ENCODE measurements at places on chromosomes 11 and 22. TPM values are rescaled to one million over a fixed set of nuclear protein-coding genes. Genes with fewer than 3 reads are reported as not detected.

DNA sequence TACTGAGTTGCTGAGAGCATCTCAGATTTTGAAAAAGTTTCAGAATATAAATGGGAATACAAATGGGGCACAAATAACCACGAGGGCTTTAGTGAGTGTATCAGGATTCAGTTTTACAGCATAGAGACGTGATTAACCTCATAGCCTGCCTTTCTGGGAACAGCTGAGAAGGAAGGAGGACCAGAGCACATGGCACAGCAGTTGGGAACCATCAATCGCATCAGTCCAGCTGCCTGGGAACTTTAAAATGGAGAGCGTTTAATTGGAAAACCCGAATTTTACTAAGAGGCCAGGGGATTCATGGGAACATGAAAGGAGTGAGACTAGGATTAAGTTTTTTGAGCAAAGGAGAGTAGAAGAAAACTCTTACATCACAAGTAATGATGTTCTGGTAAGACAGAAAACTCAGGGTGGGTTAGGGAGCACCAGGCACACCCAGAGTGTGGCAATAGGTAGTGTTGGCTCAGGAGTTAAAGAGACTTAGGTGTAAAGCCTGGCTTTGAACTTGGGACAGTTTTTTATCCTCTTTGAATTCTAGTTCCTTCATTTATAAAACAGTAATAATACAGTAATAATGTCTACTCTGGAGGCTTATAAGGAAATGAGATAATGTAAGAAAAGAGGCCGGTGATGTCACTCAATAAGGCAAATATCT, 40.2 kb downstream of the FZD4 start:
- H3K4me1 ChIP-seq = peaks cover 23% of the 10 kb centered on the region
- no peaks in the 10 kb centered on the region for H3K27me3 ChIP-seq
- no peak overlapping the region for H3K4me3 ChIP-seq
- H3K27ac ChIP-seq = no peak overlapping the region

DNA sequence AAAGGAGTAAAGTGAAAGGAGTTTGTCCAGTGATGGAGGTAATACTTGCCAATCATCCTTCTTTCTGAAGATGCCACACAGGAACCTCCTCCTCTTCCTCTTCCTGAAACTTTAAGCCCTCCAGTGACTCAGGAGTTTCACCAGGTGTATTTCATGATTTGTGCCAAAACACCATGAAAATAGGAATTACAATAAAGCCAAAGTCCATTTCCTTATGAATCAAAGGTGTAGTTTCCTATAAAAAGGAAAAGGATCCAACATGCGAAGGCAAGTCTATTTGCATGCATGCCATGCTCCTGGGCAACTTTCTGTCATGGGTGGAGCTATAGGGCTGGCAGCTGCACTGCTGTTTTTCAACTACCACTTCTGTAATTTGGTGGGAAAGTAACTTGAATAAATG, 9.8 kb upstream of the POU2AF1 start:
- no peak for DNase-seq
- H3K27me3 ChIP-seq = no peaks in the 10 kb centered on the region
- H3K4me3 ChIP-seq = no peak overlapping the region

GRCh38 chr22:46090631-46091201, 59.6 kb upstream of the PPARA start:
- H3K4me3 ChIP-seq = no peak overlapping the region
- H3K36me3 ChIP-seq = peaks cover 45% of the 10 kb centered on the region
- DNase-seq = no peak

DNA sequence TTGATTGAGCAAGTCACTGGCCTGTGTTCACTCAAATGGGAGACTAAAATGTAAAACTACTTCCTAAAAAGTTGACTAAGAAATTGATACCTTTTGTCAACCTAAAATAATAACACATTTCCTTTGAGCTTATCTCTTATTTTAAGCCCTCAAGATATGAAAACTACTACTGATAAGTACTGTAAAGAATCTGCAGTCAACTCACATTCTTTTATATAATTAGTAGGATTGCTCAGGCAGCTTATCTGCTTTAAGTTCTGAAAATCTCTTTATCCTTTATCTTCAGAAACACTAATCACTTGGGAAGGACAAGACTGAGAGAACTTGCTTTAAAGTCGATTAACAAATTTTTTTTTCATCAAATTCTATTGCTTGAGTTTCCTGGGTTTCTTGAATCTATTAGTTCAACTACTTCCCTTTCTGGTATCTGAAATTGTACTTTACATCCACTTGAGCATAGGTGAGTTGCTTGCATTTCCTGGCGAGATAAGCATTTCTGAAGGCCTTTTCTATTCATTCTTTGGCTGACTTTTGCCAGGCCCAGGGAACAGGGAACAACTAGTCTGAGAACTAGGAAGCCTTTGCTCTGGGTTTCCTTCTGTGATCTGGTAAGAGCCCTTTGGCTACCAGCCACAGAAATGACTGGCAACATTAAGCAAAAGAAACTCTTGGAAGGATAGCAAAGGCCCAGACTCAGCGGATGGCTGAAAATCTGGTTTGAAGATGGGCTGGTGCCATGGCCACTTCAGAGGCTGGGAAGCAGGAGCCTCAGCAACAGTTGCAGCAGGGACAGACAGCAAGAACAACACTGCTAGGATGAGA, 19.3 kb upstream of the CSRP3 start:
- H3K27ac ChIP-seq = peak overlapping the region; percentile 37
- H3K27me3 ChIP-seq = no peaks in the 10 kb centered on the region
- H3K4me1 ChIP-seq = no peaks in the 10 kb centered on the region
- no peak overlapping the region for H3K4me3 ChIP-seq
- no peaks in the 10 kb centered on the region for H3K36me3 ChIP-seq

DNA sequence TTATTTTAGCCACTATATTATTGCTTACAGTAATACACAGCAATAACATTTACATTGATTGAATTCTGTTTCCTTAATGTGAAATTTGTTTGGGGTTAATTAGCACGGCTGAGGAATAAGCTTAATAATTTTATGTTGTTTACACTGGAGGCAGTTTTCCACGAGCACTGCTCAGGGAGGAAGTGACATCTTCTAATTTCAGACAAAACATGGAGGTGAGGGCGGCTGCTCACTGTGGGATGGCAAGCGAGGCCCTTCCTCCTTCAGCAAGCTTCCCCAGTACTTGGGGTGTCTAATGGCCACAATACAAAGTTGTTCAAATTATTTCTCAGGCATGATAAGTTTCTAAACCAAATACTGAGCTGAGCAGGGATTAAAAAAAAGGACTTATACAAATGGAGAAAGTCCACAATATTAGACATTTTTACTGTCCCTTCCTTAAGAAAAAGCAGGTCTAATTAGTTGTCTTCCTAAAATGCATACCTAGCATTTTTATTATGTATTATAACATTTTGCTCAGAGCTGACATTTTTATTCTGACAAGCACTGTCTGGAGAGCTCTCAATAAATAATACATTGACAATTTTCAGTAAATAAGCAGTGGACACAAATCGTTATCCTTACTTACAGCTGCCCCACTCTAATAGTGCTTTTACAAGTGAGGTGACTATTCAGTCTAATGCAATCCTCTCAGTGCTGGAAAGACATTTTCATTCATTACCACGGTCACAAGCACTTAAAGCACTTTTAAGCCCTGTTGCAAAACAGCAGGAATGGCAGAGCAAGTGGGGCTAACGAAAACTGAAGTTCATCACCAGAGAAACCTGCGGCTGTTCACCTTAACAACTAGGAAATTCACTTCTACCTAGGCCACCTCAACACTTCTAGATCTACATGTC, 56.2 kb downstream of the SOX6 start:
- H3K4me1 ChIP-seq = no peaks in the 10 kb centered on the region
- no peak overlapping the region for H3K27ac ChIP-seq
- no peak for DNase-seq
- H3K36me3 ChIP-seq = no peaks in the 10 kb centered on the region
- no peaks in the 10 kb centered on the region for H3K27me3 ChIP-seq

DNA sequence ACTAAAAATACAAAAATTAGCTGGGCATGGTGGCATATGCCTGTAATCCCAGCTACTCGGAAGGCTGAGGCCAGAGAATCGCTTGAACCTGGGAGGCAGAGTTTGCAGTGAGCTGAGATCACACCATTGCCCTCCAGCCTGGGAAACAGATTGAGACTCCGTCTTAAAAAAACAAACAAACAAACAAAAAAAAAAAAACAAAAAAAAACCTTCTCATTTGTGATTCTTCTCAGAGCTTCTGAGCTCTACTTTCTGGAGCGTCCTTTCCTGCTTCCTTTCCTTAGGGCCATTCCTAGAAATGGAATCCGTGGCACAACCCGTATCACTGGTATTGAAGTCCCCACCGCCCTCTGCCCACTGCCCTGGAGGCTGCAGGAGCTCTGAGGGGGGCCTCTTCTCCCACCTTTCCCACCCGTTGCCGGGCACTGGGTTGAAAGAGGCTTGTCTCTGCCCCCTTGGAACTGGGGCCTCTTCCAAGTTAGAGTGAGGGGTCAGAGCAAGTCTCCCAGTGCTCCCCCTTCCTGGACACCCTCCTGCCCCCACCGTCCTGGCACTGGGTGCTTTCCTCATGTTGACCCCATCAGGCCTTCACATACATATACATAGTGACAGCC, 2.0 kb upstream of the SHISA8 start:
- no peak for DNase-seq
- H3K27me3 ChIP-seq = peaks cover 12% of the 10 kb centered on the region
- no peak overlapping the region for H3K4me3 ChIP-seq
- H3K27ac ChIP-seq = no peak overlapping the region

DNA sequence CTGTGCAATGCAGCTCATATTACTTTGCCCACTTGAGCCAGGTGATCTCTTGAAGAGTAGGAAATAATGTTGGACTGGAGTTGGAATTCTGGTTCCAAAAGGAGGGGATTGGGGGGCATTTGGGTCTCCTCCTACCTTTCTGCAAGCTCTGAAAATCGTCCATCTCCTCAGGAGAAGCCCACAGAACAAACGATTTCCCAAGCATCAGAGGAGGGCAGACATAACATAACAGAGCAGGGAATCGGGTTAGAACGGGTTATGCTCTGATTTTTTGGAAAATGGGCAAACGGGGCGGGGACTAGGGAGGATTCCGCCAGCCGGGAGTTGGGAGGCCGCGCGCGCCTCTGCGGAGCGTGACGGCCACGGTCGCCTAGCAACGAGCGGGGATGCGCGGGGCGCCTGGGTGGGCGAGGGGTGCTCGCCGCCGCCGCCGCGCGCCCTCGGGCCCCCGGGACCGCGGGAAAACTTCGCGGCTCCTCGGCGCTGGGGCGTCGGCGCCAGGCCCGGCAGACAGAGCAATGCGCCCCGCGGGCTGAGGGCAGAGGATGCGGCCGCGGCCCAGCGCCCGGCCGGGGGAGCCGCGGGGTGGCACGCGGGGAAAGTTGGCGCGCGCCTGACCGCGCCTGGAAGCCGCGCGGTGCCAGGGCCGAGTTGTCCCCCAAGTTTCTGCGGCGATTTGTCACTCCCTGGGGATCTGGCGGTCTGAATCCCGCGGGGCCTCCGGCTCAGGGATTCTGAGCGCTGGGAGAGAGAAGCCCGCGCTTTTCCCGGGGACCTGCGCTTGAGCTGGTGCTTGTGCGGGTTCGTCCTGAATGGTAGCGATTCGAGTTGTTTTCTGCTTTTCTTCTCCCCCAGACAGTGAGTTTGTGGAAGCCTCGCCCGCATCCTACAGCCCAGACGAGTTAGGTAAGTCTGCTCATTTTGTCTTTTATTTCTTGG, 27.8 kb upstream of the AMOTL1 start:
- no peaks in the 10 kb centered on the region for H3K27me3 ChIP-seq
- H3K4me1 ChIP-seq = peaks cover 9% of the 10 kb centered on the region
- peak overlapping the region; percentile 33 for H3K27ac ChIP-seq
- peak overlapping the region; percentile 64 for H3K4me3 ChIP-seq
- no peak for DNase-seq
- no peaks in the 10 kb centered on the region for H3K36me3 ChIP-seq

DNA sequence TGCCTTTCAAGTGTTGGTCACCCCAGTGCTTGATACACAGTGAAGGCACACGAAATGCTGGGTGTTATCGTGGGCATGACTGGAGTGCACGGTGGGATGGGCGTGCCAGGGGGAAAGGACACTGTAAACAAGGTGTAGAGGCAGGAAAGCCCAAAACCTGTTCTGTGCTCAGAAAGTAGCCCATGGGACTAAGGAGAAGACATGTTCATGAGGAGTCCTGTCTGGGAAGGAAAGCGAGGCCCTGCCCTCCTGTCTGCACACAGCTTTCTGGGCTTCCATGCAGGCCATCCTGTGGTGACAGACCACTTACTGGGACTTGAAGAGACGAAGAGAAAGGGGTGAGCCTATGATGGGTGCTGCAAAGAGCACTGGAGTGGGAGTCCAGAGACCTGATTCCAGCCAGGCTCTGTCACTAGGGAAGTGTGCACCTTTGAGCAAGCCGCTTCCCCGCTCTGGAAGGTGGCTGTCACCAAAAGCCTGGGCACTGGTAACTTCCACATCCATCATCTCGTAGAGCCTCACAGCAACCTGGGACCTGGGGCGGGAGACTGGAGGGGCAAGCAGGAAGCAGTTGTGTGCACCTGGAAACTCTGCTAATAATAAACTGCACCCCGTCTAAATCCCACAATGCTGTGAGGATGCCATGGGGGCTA, 846 bp upstream of the POU2F3 start:
- H3K4me3 ChIP-seq = no peak overlapping the region
- no peaks in the 10 kb centered on the region for H3K4me1 ChIP-seq
- H3K27ac ChIP-seq = no peak overlapping the region

GRCh38 chr22:30290342-30291057, 1.2 kb upstream of the CASTOR1 start:
- peaks cover 36% of the 10 kb centered on the region for H3K36me3 ChIP-seq
- no peaks in the 10 kb centered on the region for H3K4me1 ChIP-seq
- DNase-seq = peak; percentile 80
- peak overlapping the region; percentile 93 for H3K27ac ChIP-seq

DNA sequence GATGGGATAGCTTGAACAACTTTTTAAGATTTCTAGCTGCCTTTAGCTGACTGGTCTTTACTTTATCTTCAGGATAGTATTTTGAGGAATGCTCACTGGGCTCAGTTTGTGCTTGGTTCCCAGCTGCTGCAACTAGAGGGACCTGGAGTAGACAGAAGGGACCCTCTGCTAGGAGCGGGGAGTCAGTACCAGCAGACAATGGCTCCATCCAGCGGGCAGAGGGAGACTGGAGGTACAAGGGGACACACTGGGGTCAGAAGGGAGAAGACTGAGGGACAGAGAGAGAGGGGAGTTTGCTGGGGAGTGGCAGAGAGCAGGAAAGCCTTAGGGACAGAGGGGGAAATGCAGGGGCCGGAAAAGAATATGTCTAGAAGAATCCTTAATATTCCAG, 22.0 kb upstream of the ACER3 start:
- no peaks in the 10 kb centered on the region for H3K27me3 ChIP-seq
- no peak for DNase-seq
- H3K36me3 ChIP-seq = no peaks in the 10 kb centered on the region
- no peaks in the 10 kb centered on the region for H3K4me1 ChIP-seq

- H3K27ac ChIP-seq = no peak overlapping the region
- H3K36me3 ChIP-seq = no peaks in the 10 kb centered on the region
- H3K4me1 ChIP-seq = peaks cover 4% of the 10 kb centered on the region
- DNase-seq = no peak
These were observed 87.3 kb downstream of the SIK3 start for GRCh38 chr11:117010808-117011540.

APOA5 gene
- total RNA-seq = not detected

CDK2AP2 gene
- total RNA-seq = 49.1 TPM

OR10D3 gene
- total RNA-seq = not detected

ALDH3B1 gene
- 21.6 TPM for total RNA-seq

SMTN gene
- 183 TPM for total RNA-seq

C22orf15 gene
- total RNA-seq = not detected
